Left renal pelvis (tissue), 4 donors: ENCODE measurements at places on chromosomes 13 and 19. TPM values are rescaled to one million over a fixed set of nuclear protein-coding genes. Genes with fewer than 3 reads are reported as not detected.

The RPS15 gene
- 629 TPM for polyA plus RNA-seq

The GFY gene
- polyA plus RNA-seq = not detected

The SMIM44 gene
- polyA plus RNA-seq = not detected

DNA sequence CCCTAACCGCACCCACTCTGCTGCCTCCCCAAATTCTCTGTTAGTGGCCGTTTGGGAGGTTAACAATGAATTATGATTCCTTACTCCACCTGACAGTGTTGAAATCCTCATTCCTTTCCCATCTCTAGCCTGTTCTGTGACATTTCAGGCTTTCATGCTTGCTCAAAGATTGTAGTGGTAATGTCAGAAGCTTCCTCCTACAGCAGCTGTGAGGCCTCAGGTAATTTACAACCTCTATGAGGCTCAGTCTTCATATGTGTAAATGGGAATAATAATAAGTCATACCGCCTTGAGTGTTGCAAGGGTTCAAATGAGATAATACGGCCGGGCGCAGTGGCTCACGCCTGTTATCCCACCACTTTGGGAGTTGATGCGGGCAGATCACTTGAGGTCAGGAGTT is 977 bp upstream of the SLC1A5 start:
- DNase-seq = no peak

DNA sequence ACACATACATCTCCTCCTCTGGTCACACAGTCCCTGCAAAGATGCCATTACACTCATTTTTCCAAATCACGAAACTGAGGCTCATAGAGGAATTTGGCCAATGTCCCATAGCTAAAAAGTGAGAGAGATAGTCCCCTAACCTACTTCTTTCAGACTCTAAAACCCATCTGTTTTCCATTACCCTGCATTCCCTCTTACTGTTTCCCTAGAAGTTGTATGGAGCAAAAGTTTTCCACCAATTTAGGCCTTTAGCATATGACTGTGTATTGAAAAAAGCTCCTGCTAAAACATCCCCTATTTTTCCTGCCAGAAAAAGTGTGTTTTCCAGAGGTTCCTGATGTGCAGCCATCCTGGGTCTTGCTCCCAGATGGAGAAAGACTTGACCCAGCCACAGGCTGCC is 16.3 kb downstream of the SERP2 start:
- DNase-seq = no peak
